ENCODE measurements at places on chromosomes 3 and 15.

- DNase-seq, result no peak
Measured at GRCh38 chr3:130834476-130834875, 59.4 kb upstream of the ATP2C1 start.

GRCh38 chr3:171255236-171255806 lies 204.9 kb downstream of the TNIK start:
- no peak for DNase-seq

DNA sequence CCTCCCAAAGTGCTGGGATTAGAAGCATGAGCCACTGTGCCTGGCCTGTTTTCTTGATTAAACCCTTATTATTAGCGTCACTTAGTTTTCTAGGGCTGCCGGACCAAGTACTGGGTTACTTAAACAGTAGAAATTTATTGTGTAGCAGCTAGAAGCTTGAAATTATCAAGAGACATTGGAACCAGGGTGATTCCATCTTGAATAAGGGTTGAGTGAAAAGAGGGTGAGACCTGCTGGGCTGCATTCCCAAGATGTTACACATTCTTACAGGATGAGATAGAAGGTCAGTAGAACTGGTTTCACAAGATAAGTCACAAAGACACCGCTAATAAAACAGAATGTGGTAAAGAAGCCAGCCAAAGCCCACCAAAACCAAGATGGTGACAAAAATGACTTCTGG lies 18.6 kb upstream of the FSTL1 start:
- DNase-seq, result no peak

DNA sequence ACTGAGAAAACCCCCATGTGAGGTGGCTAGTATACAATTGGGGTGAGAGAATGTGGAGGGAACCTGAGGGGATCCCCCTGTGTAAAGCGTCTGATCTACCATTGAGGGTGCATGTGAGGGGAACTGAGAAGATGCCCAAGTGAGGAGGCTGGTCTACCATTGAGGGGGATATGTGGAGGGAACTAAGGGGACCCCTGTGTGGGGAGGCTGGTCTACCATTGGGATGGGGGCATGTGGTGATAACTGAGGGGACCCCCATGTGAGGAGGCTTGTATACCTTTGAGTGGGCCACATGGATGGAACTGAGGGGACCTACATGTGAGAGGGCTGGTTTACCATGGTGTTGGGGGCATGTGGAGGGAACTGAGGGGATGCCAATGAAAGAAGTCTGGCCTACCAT lies 160.8 kb downstream of the FBLN2 start:
- no peak for DNase-seq

GRCh38 chr3:123733805-123734526 lies 149.1 kb upstream of the HACD2 start:
- no peak for DNase-seq

- DNase-seq, result peak; percentile 21
Measured at GRCh38 chr3:49906073-49906743, 2.5 kb upstream of the MST1R start.

GRCh38 chr3:117735481-117736101 lies 1026.0 kb downstream of the TUSC7 start:
- DNase-seq, result no peak

GRCh38 chr3:13518516-13518953 lies 30.4 kb upstream of the FBLN2 start:
- DNase-seq, result no peak

GRCh38 chr15:53835309-53835708 lies 75.8 kb upstream of the WDR72 start:
- DNase-seq, result no peak

DNA sequence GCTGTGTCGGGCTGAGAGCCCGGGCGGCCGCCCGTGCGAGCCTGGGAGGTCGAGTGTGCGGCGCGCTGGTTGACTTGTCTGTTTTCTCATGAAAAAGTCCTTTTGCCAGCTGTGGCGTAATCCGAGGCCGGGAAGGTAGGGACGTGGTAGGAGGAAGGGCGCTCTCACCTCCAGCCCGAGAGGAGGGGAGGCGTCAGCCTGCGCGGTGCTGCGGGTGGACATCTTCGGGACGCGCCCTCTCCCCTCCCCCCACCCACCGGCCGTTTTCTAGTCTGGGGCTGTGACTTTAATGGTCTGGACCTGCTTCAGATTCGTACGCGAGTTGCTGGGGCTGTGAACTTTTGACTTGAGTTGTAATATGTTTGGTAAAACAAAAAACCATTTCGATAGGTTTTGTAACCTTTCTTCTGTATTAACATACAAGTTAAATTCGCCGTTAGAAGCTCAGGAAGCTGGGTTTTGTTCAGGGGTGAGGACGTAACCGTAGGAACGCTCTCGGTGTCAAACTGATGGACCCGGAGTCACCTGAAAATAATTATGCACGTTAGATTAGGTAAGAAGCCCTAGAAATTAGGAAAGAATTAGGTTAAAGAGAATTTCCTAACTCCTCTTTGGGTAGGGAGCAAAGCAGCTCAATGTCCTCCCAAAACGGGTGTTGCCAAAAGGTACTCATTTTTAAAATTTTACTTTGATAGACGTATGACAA lies 762 bp downstream of the NCK1 start:
- peak; percentile 55 for DNase-seq

DNA sequence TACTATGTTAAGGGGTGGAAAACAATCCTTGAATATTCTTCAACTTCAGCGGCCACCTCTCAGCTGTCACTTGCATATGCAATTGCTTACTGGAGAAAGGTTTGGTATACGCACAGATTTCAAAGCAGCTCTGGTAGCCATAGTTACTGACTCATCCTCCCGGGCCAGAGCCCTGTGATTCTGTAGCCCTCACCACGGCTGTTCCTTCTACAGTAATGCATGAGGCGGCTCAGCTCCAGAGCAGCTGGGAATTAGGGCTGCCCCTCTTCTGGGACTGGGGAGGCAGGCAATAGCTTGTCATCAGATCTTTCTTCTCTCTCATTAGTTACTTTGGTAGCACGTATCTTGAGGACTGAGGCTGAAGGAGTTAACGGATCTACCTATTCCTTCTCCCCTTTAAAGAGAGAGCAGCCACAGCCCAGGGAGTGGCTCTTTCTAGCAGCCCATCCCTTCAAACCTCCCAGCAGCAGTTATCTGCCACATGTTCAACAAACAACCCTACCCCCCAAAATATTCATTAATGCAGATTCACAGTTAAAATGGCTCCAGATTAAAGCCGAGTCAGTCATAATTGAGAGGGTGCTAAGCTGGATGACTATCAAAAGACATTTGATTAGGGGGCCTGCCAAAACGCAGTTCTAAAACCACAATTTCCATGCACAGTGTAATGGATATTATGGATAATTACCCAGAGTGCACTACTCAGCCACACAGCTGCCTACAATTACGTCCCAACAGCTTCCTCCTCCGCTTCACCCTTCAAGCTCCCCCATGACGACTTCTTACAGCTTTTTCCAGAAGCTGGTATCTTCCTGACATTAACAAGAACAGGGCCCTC lies 54.7 kb downstream of the ETV5 start:
- DNase-seq, result no peak

DNA sequence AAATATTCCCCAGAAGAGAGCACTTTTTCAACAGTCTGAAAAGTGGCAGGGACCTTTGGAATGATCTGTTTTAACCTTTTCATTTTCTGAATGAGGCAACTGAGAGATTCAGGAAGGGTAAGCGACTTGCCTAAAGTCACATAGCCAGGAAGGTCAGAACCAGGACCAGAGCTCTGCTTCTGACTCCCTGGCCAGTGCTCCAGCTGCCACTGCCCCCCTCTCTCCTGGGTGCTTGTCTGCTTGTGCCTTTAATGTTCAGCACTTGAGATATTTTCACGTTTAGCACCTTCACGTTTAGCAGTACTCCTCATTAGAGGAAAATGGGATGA lies 68.3 kb downstream of the SMAD3 start:
- DNase-seq, result no peak

- DNase-seq, result no peak
Measured at GRCh38 chr3:141379250-141379966, 11.1 kb downstream of the ZBTB38 start.

- DNase-seq, result no peak
Measured at GRCh38 chr3:78889348-78889747, 878.5 kb downstream of the ROBO1 start.
